Stimulated activated CD4-positive, alpha-beta T cell treated with anti-CD3 and anti-CD28 coated beads, Interleukin-4, amount 100 ng/mL, for 48 hours (primary cell): ENCODE measurements at places on chromosomes 12 and 14.

GRCh38 chr14:105050551-105050897 lies 14.7 kb downstream of the GPR132 start:
- DNase-seq = no peak

DNA sequence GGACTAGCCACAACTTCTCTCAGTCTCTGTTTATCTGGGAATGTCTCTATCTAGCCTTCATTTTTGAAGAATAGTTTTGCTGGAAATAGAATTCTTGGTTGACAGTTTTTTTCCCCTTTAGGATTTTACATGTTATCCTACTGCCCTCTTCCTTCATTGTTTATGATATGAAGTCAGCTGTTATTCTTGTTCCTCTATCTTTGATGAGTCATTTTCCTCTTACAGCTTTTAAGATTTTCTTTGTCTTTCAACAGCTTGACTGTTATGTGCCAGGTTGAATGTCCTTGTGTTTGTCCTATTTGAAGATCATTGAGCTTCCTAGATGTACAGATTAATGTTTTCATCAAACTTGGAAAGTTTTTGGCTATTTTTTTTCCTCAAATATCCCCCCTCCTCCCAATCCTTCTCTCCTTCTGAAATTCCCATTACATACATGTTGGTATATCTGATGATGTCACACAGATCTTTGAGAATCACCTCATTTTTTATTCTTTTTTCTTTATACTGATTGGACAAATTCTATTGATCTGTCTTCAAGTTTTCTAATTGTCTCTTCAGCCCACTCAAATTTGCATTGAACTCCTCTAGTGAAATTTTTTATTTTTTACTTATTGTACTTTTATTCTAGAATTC lies 4.5 kb upstream of the GOLGA5 start:
- no peak for DNase-seq

GRCh38 chr14:102827716-102828115 lies 50.5 kb downstream of the TRAF3 start:
- DNase-seq = no peak

GRCh38 chr12:117309276-117309925 lies 52.0 kb downstream of the NOS1 start:
- no peak for DNase-seq

DNA sequence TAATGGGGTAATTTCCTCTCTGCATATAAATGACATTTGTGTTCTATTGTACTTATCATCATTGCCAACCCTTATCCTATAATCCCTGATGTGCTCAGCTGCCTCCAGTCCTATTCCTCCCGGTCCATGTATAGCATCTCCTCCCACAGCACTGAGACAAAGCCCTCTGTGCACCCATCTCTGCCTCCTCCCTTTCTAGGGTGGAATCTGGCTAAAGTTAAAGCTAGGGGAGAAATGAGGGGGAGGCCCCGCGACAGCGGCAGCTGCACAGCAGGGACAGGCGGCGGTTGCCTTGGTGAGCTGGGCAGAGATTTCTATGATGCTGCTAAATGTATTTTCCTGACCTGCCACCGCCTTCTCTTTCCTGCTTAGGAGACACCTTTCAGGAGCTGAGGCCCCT lies 12.8 kb upstream of the ZDHHC22 start:
- no peak for DNase-seq

- DNase-seq = no peak
Measured at GRCh38 chr12:26748741-26749431, 84.1 kb downstream of the ITPR2 start.

- no peak for DNase-seq
Measured at GRCh38 chr12:69497308-69498026, 27.3 kb downstream of the FRS2 start.

- DNase-seq = no peak
Measured at GRCh38 chr12:90257927-90258624, 549.4 kb upstream of the ATP2B1 start.

DNA sequence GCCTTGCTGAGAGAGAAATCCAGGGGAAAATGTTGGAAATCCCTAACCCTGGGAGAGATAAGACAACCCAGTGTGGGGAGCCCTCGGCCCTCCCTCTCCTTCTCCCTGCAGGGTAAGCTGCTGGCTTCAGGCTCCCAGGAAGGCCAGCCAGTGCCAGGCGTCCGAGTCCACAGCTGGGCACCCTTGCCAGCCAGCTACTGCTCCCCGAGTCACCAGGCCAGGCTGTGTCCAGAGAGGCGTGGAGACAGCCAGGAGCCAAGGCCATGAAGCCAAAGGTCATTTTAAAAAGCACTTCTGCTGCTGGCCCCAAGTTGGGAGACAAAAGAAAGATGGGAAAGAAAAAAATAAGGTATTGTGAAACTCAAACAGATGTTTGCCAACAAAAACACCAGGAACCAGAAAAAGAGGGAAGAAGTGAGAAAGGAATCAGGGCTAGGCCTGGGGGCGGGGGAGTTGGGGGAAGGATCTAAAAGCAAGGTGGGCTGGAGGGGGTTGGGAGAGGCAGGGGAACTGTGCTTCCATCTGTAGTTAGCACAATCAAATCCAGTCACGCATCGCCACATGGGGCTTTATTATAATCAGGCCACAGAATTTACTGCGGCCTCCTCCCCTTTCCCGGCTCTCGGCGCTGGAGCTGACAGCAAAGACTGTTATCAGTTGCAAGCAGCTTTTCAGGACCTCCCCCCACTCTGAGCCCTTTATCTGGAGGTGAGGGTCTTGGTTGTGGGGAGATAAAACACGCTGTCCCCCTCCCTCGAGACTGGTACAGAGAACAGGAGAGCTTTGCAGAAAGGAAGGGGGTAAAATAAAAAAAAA lies 33.5 kb downstream of the RBM19 start:
- no peak for DNase-seq

GRCh38 chr12:27206801-27207502 lies 37.1 kb upstream of the STK38L start:
- no peak for DNase-seq

DNA sequence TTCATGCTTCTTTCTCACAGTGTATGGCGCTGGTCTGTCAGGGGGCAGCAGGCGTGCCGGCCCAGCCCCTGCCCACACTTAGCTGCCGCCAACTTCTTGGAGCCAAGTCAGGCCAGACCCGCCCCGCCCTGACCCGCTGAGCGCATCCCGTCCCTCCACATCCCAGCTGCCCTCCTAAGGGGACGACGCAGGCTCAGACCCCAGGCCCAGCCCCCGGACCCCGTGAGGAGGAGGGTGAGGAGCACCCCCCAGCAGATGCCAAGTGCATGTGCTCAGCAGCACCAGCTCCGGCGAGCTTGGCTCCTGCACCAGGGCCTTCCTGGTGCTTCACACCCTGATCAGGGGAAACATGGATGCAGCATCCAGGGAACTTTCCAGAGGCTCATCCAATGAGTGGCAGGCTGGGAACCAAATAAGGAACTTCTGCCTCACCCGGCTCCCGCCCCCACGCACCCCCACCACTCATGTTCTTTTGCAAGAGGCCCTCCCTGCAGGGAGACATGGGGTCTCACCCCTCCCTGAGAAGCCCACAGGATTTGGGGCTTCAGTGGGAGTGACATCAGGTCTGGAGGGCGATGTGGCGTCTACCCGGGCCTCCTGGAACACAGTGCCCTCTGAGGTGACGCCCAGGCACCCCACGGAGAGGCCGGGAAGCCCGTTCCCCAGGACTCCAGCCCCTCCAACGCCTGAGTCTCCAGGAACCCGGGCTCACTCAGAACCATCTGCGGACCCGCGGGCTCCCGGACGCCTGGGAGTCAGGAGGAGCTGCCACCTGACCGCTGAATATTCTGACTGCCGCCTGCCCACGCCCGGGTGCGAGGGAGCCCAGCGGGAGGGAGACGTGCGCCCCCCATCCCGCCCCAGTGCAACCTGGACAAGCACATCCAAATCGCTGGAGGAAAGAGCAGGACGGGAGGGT lies 70.0 kb upstream of the GALNT9 start:
- no peak for DNase-seq

GRCh38 chr14:51317373-51317772 lies 77.3 kb downstream of the TMX1 start:
- no peak for DNase-seq

GRCh38 chr14:88064841-88065240 lies 59.9 kb downstream of the GPR65 start:
- DNase-seq = no peak

DNA sequence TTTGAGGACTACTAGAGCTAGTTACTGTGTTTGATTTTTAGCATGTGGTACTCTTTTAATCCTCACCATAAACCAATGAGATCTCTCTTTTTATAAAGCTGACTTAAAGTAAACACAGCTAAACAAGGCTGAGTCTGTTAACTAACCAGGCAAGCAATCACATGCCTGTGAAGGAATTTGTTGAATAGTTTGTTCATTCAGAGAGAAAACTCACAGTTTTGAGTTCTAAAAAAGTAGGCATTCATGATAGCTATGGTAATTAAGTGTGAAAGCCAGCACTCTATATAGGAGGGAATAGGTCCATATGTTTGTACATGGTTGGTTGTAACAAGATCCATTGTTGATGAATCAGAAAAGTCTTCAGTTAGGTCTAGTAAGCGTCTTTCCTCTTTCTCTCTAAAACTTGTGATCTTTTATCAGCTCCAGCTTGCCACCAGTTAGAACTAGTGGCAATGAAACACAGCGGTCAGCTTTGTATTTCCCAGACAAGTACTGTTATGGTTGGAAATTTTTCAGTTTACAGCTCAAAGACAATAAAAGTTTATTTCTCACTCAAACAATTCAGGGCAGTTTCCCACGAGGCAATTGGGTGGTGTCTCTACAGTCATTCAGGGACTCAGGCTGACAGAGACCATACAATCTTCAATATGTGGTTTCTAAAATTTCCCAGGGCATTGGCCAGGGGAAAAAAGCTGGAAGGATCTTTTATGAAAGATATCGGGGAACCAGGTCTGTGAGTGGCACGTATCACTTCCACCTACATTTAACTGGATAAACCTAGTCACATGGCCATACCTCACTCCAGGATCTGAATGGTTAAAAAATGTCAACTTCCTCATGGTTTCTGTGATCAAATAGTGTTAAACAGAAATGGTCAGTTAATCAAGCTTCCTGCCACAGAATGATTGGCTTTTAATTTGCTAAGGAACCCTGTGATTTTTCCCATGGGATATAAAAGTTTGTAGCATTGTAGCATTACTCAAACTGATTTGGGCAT lies 203.1 kb downstream of the KIF21A start:
- no peak for DNase-seq

DNA sequence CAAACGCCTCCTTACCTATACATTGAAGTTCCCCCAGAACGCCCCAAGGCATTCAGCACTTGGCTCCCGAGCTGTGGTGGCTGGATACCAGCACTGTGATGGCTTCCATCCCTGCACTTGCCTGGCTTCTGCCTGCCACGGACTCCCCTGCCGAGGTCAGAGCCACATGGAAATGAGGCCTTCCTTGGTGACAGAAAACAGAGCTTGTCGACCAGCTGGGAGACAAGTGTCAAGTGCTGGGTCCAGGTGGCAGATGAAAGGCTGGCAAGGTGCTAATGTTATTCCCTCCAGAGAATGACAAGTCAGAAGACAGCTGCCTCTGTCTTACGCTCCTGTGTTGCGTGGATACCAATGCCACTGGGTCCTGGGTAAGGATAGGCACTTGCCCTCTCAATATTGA lies 26.2 kb upstream of the GNG2 start:
- DNase-seq = no peak

- no peak for DNase-seq
Measured at GRCh38 chr14:102819747-102820330, 42.6 kb downstream of the TRAF3 start.

DNA sequence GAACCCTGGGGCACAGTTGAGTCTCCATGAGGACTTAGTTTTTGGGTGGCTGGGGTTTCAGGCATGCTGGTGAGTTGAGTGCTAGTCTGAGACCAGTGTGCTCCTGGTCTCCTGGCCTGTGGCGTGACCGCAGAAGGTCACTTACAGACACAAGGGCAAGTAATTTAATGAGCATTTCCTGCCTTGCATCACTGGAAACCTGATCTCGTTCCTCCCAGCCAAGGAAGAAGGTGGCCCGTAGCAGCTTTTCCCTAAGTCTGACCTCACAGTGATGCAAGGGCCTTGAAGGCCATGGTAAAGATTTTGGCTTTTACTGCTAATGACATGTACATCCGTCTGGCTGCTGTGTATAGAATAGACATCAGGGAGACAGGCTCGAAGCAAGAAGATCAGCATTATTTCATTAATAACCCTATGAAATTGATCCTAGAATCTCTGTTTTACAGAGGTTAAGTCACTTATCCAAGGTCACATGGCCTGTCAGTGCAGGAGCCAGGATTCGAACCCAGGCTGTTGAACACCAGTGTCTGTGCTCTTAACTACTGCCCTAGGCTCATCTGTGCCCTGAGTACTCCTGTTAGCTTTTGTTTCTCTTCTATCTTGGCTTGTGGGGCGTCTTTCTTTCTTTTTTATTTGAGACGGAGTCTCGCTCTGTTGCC lies 4.6 kb downstream of the TMEM120B start:
- no peak for DNase-seq

DNA sequence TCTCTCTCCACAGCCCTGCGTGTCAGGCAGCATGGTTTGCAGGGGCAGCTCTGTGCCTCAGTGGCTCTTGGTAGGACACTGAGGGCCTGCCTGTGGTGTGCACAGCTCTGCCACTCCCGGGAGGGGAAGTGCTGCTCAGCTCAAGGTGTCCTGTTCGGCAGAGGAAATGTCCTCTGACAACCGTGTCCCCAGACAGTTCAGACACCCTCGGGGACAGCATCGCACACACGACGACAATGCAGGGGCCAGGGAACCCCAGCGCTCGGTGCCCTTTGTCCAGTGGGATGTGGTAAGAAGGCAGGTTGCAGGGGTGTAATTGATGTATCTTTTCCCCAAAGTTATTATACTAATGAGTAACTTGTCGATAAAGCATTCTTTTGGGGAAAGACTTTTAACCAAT lies 14.2 kb downstream of the ANKLE2 start:
- no peak for DNase-seq

DNA sequence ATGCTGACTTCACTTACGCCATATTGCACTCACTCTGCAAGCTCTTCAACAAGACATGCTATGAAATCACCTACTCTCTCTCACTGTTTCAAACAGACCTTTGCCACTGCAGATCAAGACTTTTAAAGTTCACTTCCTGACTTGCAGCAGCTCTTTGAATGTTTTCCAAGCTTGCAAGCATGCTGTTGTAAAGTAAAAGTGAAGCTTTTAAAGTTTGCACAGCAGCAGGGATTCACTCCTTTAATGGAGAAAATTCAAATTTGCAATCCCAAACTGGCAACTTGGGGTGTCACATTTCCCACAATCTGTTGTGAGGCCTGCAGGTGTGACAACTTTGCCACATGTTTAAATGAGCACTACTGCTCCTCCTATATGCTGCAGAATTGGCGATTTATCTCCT lies 270.9 kb downstream of the ALX1 start:
- DNase-seq = no peak

DNA sequence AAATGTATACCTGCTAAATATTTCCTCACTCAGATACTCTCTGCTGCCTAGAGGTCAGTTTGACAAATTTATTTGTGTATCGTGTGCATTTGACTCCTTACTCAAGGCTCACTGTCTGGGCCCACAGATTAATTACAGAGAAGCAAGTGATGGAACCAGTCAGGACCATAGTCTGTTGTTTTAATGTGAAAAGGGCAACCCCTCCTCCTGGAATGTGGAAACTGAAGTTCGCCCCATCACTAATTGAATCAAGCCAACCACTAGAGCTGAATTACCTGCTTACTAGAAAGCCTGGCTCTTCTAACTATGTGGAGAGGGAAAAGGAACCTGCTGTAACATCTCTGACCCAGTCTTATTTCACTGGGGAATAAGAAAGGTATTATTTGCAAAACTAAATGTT lies 199.9 kb upstream of the KRR1 start:
- no peak for DNase-seq

GRCh38 chr14:69921052-69921451 lies 41.8 kb downstream of the SMOC1 start:
- no peak for DNase-seq
